ENCODE measurements at places on chromosomes 2 and 18.

- no peak for DNase-seq
Measured at GRCh38 chr18:24802456-24802855, 342.0 kb downstream of the HRH4 start.

GRCh38 chr2:54063967-54064535, 51.4 kb upstream of the ACYP2 start:
- DNase-seq, result no peak

DNA sequence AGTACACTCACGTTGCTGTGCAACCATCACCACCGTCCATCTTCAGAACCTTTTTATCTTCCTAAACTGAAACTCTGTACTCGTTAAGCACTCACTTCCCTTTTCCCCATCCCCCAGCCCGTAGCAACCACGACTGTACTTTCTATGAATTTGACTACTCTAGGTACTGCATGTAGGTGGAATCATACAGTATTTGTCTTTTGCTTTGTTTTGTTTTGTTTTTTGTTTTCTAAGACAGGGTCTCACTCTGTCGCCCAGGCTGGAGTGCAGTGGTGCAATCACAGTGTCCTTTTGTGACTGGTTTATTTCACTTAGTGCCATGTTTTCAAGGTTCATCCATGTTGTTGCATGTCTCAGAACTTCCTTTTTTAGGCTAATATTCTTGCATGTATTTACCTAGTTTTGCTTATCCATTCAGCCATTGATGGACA, 7.0 kb upstream of the TYMS start:
- no peak for DNase-seq

DNA sequence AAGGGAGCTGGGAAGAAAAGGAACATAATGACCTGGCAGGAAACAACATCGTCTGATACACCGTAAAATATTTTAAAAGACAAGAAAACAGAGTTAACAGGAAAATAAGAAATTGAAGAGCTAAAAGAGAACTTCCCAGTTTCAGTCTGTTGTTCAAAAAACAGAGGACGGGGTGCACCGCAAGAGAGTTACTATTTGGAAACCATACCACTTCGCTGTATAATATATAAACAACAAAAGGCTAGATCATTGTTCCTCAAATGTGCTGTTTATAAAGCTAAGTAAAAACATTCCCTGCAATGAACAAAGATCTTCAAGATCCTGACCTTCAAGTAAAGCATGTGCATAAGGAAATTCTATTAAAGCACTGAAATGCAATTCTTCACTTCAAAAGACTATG, 2.1 kb downstream of the PPP3R1 start:
- DNase-seq, result no peak

GRCh38 chr2:231187736-231188505, 10.5 kb upstream of the ARMC9 start:
- no peak for DNase-seq

- DNase-seq, result no peak
Measured at GRCh38 chr18:21327101-21327500, 85.1 kb downstream of the GREB1L start.

GRCh38 chr2:118291251-118291880, 203.1 kb downstream of the INSIG2 start:
- DNase-seq, result no peak
